ENCODE measurements at places on chromosomes 6 and 20.

- no peak for DNase-seq
Measured at GRCh38 chr6:140108167-140108566, 733.7 kb upstream of the CITED2 start.

GRCh38 chr6:35603326-35604202 is 85.2 kb downstream of the FKBP5 start:
- DNase-seq, result peak; percentile 43

DNA sequence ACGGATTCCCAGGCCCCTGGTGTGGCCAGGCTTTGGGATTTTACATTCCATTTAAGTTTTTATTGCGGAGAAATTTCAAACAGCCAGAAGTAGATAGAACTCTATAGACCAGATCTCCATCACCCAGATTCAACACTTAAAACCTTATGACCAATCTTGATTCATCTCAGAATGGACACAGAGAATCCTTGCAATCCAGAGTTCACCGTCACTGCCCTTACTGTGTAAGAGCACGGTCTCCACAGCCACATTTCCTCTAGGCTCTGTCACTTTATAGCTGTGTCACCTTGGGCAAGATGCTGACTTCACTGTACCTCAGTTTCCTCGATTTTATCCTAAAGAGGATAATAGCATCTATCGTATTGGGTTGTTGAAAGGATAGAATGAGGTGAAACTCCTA is 979 bp downstream of the ZNF133 start:
- DNase-seq, result no peak

GRCh38 chr6:168216117-168216516 is 103.5 kb downstream of the DACT2 start:
- no peak for DNase-seq

DNA sequence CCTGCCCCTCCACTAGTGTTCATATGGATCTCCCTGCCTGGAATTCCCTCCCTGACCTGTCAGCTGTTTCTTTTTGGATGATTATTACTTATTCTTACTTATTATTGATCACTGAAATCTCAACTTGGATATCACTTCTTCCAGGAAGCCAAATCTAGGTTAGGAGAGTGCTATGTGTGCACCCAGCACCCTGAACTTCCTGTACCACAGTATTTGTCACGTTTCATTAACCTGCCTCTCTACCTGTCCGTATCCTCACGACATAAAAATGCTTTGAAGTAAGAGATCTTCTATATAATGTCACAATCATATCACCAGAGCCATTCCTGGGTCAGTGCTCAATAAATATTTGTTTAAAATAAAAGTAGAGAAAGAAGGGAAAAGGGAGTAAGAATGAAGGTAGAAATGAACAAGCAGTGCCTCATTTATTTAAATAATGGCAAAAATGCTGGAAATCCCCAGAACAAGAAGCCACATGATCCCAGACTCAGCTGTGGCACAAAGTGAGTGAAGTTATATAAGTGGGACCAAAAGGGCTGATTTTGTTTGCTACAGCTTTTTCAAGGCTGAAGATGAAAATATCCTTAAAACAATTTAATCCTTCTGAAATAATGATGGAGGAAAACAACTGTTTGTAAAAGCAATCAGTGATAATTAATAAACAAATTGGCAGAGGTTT is 88.0 kb upstream of the MANEA start:
- no peak for DNase-seq

DNA sequence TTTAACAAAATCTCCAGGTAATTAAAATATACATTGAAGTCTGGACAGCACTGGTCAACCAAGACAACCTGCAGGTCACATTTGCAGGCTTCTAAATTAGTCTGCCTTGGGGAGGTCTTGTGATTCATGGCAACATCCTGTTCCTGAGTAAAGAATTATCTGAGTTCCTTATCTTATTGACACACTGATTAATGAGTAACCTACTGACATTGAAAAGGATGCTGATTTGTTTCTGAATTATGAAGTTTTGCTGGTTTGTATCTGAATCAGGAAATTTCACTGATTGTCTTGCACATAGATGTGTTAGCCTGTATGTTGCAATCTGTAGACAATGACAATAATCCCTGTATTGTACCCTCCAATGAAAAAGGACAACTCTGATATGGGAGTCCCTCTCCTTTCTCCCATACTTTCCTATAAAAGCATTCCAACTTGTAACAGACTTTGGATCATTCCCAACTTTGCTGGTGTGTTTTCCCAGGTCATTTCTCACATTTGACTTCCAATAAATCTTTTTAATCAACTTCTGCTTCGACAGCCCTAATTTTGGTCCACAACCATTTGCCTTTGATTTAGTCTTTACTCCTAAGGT is 80.0 kb downstream of the LAMP5 start:
- DNase-seq, result no peak

GRCh38 chr6:168835991-168836390 is 395.0 kb downstream of the SMOC2 start:
- peak; percentile 7 for DNase-seq

DNA sequence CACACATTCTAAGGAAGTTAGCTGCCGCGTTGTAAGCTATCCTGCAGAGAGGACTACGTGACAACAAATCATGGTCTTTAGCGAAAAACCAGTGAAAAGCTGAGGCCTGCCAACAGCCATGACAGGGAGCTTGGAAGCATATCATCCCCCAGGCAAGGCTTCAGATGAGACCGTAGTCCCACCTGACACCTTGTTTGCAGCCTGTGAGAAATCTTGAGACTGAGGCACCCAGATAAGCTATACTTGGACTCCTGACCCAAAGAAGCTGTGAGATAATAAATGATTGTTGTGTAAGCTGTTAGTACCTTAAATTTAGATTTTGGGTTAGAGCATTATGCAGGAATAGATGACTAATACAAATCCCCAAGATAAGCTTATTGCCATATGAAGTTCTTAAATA is 45.4 kb upstream of the SENP6 start:
- DNase-seq, result peak; percentile 5

GRCh38 chr6:111468329-111469012 is 14.5 kb downstream of the REV3L start:
- peak; percentile 55 for DNase-seq

DNA sequence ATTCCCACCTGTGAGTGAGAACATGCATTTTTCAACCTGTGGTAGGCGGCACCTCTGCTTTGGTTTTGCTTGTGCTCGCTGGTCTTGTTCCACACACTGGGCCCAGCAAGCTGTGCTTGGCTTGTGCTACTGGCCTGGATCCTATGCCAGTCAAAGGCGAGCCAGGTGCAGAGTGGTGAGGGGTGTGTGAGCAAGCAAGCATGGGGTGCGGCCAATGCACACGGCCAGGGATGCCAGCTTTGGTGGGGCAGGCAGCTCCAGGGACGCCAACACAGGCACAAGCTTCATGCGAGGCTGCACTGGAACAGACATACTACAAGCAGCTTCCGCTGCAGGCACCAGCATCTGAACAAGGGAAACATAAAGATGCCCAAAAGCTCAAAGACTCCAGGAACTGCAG is 654.9 kb upstream of the EYS start:
- no peak for DNase-seq

GRCh38 chr6:52227495-52227894 is 16.8 kb downstream of the IL17F start:
- DNase-seq, result no peak

- DNase-seq, result no peak
Measured at GRCh38 chr20:48476854-48477253, 350.9 kb downstream of the PREX1 start.

DNA sequence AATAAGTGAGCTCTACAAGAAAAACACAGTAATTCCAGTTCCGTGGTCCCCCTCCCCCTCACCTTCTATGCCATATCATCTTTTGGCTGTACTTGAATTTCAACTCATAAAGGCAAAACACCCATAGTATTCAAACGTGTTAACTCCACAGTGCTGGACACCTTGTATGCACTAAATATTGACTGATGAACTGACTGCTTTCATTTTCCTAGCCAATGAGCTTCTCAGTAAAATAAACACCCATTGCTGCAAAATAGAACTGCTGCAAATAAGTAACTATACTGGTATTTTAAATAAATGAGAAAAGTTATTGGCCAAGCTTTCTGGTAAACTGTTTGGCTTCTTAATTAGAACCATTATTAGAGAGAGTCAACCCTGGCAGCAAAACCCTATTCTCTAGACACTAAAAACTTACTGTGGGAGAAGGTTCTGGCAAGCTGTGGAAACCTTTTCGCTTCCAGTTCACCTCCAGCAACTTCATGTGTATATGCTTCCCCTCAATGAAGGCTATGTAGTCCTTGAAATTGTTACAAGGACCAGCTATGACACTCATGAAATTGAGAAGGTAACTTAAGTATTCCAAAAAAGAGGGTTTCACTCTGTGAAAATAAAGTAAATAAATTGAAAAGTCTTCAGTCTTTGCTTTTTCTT is 86.0 kb downstream of the MBOAT1 start:
- no peak for DNase-seq

GRCh38 chr6:16474772-16475493 is 236.5 kb downstream of the GMPR start:
- no peak for DNase-seq

All from astrocyte of the spinal cord (primary cell).